Panc1 (cell line): ENCODE measurements at places on chromosomes 6 and 20.

- DNase-seq, result no peak
Measured at GRCh38 chr20:54123587-54124180, 50.1 kb downstream of the CYP24A1 start.

DNA sequence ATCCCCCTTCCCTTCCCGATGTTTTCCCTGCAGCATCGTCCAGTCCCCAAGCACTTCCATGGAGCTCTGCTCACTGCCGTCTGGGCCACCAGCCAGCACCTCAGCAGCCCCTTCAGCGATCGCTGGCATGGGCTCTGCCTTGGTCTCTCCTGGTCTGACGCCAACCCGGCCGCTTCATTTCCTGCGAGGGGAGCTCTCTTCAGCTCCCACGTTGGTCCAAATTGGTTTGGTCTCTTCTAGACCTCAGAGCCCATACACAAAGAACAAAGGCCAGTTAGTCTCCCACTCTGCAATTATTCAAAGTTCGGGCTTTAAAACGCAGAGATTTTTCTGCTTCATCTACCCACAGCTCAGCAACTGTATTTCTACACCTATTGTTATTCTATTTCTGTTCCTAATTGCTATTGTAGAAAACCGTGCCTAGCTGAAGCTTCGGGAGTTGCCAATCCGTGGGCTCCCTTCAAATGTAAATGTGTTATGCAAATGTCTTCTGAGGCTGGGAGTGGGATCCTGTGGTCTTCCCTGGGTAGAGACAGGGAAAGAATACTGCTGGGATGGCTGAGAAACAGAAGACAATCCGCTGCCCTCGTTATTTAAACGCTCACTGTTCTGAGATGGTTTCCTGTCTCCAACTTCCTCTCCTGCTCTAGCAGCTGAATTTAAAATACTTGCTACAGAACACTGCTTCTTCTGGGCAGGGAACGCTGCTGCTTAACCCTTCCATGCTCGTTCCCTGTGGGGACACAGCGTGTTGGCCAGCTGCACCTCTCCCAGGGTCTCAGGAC, 154.2 kb upstream of the QKI start:
- no peak for DNase-seq

- DNase-seq, result no peak
Measured at GRCh38 chr20:22771706-22772105, 187.3 kb upstream of the FOXA2 start.

DNA sequence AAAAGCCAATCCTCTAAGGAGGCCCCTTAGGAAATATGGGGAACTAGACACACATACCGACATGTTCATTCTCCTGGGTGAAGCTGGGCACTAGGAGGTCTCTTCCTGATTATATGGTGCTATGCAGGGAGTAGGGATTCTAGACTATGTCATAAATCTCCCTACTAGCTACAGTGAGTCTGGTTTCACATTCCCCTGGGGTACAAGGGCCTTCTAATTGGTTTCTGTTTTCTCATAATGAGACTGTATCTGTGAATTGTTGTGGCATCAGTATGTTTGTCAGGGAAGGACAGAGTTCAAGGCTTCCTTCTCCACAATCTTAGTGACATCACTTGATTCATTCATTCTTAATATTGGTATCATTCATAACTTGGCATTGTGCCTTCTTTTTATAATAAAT, 103.5 kb downstream of the TINAG start:
- DNase-seq, result no peak

DNA sequence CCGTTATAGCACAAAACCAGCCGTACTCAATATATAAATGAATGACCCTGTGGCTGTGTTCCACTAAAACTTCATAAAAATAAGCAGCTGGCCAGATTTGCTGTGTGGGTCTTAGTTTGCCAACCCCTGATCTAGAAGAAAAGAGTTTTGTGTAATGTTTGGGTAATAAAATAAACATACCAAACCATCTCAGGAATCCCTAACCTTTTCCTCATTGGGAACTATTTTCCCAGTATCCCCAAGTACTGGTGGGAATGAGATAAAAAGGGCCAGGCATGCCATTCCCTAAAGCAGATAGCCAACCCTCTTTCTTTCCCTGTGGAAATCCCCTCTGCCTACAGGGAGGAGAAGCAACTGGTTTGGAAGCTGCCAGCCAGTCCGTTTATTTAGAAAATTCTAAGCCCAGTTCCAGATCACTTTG, 169.1 kb upstream of the AKAP12 start:
- no peak for DNase-seq

- no peak for DNase-seq
Measured at GRCh38 chr6:69096681-69097080, 461.6 kb downstream of the ADGRB3 start.

- DNase-seq, result no peak
Measured at GRCh38 chr6:120700001-120700400, 634.3 kb downstream of the TBC1D32 start.

GRCh38 chr6:170248111-170248805, 42.6 kb downstream of the DLL1 start:
- DNase-seq, result no peak

DNA sequence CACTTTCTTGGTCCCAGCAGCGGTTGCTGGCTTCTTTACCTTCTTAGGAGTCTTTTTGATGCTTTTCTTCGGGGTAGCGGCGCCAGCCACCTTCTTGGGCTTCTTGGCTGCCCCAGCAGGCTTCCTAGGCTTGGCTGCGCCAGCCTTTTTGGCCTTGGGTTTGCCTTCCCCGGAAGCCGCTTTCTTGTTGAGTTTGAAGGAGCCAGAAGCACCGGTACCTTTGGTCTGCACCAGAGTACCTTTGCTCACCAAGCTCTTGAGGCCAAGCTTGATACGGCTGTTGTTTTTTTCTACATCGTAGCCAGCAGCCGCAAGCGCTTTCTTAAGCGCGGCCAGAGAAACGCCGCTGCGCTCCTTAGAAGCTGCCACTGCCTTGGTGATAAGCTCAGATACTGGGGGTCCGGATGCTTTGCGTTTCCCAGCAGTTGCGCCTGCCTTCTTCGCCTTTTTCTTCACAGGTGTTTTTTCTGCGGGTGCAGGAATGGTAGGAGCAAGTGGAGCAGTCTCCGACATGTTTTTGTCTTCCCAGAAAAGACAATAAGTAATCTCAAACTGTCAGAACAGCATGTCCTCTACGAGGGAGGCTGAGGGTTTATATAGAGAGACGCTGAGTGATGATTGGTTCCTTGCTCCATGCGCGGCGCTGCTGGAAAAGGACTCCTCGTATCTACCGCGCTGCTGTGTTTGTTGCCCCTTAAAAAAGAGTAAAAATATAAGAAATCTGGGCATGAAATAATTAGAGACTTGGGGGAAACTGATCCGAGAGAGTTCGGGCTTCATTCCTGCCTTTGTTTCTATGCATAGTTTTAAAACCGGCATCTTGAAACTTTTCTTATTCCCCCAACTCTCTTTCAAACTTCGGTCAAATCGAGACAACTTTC, 130.3 kb upstream of the BTN3A2 start:
- DNase-seq, result no peak

DNA sequence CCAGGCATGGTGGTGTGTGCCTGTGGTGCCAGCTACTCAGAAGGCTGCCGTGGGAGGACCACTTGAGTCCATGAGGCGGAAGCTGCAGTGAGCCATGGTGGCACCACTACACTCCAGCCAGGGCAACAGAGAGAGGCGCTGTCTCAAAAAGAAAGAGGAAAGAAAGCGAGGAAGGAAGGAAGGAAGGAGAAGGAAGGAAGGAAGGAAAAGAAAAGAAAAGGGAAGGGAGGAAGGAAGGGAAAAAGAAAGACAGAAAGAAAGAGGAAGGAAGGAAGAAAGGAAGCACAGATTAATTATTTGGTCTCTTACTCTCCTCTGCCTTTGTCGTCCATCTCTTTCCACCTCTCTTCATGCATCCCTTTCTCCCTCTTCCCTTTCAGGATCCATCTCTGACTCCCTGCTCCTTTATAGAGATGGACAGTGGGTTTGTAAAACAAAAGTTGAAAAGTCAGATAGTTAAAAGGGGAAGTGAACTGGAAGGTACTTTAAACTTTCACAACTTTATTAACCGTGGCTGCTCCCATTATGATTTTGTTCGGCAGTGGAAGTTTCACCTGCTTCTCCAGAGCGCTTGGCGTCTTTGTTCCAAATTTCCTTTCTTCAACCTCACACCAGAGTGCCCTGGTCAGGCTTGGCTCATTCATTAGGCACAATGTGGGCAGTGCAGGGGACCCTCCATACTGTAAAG, 1.5 kb downstream of the HLA-DQA1 start:
- no peak for DNase-seq

- DNase-seq, result no peak
Measured at GRCh38 chr20:40993794-40994540, 34.7 kb upstream of the TOP1 start.

- no peak for DNase-seq
Measured at GRCh38 chr20:38554986-38555385, 26.0 kb upstream of the ADIG start.

DNA sequence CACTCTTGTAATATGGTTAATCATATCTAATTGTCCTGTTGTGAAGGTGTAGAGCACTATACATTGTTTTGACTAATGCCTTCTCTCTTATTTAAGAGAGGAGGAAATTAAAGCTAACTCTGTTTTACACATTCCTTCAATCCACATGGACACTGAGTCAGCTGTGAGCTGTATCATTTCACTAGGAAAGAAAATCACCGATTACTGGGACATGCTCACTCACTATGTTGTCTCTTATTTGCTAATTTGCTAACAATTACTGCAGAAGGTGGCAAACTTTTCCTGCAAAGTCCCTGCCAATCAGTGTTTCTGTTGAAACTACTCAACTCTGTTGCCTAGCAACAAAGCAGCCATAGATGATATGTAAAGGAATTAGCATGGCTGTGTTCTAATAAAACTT, 98.2 kb downstream of the BCAS1 start:
- no peak for DNase-seq

DNA sequence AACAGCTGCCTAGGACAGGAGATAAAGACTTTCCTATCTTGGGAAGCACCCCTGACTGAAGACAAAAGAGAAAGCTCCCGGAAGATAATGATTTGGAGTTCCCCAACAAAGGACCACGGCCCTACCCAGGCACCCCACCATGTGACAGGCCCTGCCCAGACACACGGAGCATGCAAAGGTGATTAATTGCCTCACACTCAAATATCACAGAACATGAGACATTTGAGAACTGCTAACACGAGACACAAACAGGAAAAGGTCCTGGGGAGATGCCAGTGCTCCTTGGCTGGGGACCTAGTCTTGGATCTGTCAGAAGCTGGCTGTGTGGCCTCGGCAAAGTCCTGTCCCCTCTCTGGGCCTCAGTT, 82.5 kb upstream of the PTPN1 start:
- no peak for DNase-seq

DNA sequence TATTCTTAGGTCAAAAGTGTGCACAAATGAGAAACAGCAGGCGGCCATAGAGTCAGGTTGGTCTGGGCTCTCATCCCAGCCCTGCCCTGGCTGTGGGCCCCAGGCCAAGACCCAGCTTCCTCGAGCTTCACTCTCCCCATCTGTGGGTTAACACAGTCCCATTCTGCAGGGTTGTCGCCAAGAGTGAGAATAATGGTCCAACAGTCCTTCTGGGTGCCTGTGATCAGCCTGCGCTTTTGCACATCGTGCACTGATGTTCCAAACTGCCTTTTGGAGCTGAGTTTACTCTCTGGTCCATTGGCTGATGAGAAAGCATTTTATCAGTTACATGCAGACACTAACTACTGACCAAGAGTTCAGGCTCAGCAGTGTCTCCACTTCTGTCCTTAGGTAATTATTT, 82.6 kb downstream of the INSM1 start:
- no peak for DNase-seq

DNA sequence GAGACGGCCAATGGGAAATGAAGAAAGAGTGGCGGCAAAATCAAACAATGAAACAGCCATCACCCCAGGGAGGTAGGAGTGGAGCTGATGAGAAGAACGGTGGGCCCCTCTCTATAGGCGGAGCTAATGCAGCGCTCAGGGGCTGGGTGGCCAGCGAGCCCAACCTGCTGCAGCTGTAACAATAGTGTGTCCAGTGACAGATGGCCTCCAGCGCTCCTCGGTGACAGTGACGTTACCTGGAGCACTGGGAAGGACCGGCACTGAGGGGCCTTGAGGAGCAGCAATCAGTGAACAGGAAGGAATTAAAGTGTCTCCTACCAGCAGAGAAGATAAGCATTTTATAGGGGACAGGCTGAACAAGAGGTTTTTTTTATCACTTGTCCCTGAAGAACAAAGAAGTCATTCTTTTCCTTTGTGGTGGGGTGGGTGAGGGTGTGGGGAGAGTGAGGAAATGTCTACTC, 81.6 kb downstream of the FOXA2 start:
- DNase-seq, result no peak

GRCh38 chr20:58179432-58180099, 48.9 kb downstream of the ANKRD60 start:
- no peak for DNase-seq

DNA sequence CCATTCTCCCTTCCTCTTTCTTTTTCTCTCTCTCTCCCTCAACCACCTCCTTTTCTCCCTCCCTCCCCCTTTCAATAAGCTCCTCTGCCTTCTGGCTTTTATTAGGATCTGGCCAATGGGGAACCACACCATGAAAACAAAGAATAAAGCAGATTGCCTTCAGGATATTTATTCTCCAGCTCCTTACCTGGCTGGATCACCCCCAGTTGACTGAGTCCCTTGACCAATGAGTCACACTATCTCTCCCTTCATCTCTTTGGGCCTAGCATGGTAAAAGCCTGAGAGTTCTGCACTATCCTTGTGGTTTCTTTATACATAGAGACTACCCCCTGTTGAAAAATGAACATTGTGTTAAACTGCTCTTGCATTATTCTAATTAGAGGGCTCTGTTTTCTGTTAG, 476.8 kb downstream of the EPHA7 start:
- DNase-seq, result no peak

DNA sequence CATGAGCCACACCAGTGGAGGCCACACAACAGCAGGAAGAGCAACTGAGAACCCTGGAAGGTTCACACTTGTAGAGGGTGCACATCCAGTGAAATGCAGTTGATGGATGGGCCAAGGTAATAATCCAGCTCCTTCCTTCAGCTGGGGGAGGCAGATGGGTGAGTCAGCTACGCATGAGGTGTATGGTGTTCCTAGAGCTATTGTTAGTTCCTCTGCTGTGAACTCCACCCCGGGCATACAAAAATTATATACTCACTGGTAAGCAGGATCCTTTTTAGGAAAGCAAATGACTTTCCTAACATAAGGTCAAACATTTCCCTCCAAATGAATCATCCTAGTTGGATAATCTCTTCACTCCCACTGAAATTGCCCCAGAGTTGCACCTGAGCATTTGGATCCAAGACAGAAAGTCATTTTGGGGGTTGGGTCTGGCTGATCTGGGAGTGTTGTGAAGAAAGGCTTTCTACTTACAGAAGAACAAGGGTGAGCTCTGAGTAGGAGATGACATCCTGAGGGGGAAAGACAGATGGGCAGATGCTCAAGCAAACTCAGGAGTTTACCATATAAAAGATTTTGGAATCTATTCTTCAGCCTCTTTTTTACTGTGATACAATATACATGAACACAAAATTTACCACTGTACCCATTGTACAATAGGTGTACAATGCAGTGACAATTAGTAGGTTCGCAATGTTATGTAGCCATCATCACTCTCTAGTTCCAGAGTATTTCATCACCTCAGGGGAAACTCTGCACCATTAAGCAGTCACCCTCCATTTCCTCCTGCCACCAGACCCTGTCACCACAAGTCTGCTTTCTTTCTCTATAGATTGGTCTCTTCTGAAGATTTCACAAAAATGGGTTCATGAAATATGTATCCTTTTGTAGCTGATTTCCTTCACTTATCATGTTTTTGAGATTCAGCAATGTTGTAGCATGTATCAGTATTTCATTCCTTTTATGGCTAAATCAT, 11.1 kb downstream of the HLA-F start:
- no peak for DNase-seq
